ENCODE measurements at places on chromosomes 2 and 18.

- no peak for DNase-seq
Observed at GRCh38 chr18:57446322-57446721, 11.1 kb downstream of the ONECUT2 start.

- no peak for DNase-seq
Observed at GRCh38 chr18:36152781-36153180, 23.1 kb downstream of the ELP2 start.

DNA sequence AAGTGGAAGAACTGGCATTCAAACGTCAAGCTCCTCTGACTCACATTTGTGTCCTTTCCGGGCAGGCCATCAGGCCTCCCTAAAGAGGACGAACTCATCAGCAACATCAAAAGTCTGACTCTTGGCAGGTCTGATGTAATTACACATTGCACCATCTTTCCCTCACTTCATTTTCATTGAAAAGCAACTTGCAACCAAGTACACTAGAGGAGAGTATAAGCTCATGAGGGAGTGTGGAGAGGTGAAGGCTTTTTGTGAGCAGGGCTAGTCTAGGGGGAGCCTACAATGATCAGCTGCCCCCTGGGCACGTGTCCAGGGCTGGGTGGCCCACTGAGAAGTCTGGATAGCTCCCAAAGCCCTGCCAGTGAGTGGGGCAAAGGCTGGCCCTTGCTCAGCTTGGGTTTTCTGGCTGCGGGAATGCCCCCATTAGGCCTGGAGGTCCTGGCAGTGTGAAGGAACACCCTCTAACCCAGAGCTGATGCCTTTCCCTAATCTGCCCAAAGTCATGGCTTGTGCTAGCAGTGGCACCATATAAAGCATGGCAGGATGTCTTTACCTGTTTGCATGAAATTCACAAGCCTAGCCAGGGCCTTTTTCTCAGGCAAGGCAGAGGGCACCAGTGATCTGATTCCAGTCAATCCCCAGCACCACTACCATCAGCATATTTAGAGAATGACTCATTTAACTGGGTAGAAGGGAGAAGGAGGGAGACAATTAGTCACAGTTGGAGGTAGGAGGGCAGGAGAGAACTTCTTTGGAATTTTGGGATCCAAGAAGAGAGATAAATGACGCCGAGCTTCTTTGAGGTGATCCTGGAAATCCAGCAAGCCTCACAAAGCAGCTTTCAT, 8.5 kb upstream of the DAW1 start:
- peak; percentile 94 for DNase-seq

DNA sequence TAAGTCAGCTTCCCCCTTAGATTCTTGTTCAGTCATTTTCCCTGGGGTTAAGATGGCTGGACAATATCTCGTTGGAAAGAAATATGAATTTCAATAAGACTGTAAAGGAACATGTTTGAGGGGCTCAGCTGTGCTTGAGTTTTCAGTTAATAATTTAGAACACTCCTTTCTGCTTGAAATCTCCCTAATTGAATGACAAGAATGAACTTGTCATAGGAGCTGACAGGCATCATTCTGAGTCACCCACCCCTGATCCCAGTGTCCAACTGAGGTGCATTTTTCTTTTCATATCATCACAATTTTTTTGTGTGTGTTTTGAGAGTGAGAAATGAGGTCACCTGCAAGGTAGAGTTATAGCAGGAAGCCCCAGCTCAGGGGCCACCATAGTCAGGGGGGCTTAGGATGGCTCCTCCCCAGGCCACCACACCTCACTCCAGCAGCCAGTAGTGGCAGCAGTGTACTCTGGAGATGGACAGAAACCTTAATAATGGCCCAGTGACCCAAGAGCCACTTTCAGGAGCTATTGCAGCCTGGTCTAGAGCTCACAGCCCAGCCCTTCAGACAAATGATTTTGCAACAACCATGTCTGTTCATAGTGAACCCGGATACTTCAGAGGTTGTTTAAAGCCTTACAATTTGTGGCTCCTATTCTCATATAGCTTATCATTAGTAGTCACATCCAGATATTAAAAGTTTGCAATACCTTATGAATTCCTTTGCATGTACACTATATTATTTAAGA, 174.5 kb downstream of the MAIP1 start:
- DNase-seq, result peak; percentile 75

GRCh38 chr2:9226458-9227380, 20.1 kb downstream of the ASAP2 start:
- DNase-seq, result no peak

GRCh38 chr2:127406454-127406853, 11.8 kb upstream of the PROC start:
- DNase-seq, result no peak
